RWPE1 (cell line): ENCODE measurements at places on chromosomes 7 and 10.

DNA sequence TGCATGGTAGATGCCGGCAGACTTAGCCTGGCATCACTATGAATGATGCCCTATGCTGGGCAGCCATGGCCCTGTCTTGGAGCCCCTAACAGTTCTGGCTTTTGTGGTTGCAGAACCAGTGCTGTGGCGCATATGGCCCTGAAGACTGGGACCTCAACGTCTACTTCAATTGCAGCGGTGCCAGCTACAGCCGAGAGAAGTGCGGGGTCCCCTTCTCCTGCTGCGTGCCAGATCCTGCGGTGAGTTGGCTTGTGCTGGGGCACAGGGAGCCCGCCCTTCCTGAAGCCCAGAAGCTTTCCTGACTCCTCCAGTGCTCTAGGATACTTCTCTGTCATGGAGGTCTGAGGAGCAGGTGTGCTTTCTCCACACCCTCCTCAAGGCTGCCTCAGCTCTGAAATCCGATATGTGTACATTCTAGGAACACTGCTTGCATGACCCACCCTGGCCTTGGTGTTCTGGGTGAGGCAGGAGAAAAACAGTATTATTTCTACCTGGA lies 25.6 kb upstream of the SH2D4B start:
- no peak for DNase-seq

- no peak for DNase-seq
Measured at GRCh38 chr10:6230315-6230714, 27.6 kb downstream of the PFKFB3 start.

- DNase-seq, result no peak
Measured at GRCh38 chr7:34236057-34236456, 330.7 kb downstream of the BMPER start.

DNA sequence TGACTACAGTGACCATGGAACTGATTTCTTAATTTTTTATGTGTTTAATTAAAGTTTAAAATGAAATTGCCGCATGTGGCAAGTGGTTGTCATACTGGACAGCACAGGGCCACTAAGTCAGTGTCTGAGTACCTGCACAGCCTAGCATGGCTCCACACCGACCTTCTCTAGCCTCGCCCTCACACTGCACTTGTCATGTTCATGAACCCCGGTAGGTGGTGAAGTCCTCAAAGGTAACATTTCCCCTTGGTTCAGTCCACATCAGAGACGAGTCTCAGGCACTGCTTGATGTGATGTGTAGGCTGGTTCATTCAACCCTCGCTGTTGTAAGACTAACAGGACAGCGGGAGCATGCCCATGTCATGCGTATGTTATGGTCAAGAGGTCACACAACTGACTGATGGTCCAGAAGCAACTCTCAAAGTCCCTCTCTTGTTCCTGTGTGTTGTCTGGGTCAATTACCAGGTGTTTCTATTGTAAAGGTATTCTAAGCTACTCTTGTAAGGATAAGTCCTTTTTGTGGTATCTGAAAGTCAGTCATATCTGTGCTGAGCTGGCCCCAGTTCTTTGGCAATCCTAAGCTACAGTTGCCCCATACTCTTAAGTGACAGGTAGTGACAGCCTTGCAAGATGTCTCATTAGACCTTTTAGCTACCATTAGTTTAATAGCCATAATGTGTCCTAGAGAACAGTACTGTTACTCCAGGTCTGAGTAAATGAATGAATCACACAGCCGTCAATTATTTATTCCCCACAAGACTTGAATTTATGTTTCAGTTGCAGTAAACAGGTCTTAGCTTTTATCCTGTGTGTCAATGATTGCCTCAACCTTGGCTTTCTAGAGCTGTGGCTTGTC lies 32.9 kb upstream of the ZC3HAV1L start:
- DNase-seq, result no peak

DNA sequence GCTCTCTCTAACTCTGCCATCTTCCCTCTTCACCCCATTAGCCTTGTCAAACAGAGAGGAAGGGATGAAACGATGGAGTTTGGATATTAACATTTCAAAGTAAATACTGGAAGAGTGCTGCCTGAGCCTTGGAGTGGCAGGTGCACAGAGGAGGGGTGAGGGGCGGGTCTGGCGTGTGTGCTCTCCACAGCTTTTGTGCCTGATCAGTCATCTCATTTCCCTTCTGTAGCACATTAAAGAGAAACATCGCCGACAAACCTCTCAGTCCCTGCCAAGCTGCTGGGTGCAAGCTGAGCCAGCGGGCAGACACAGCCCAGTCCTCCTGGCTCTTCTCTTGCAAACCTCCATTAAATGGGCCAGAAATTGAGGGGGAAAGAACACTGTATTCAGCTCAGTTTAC lies 76.2 kb downstream of the SLIT1 start:
- DNase-seq, result no peak

GRCh38 chr10:132373241-132373955 lies 23.6 kb upstream of the PWWP2B start:
- no peak for DNase-seq

- no peak for DNase-seq
Measured at GRCh38 chr7:34839645-34840044, 181.6 kb downstream of the NPSR1 start.

DNA sequence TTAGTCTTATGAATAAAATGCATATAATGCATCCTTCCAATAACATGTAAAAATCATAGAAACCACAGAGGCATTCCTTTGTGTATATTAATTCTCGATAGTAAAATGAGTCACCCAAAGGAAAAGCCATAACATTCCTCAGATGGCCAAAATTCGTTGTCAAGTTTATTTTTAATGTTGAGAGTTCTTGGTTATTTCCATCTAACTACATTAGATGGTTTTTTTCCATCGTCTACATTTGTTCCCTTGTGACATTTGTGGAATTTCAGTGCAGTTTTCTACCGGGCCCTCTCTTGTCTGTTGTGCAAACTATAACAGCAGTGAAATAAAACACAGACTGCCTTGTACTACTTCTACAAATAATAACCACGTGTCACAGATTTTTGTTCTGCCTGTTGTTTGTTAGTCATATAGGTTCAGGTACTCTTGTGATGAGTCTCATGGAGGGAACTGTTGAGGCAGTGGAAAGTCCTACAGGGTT lies 54.7 kb upstream of the CCAR1 start:
- DNase-seq, result peak; percentile 87

GRCh38 chr10:37289833-37290464 lies 164.6 kb downstream of the ANKRD30A start:
- DNase-seq, result peak; percentile 68

DNA sequence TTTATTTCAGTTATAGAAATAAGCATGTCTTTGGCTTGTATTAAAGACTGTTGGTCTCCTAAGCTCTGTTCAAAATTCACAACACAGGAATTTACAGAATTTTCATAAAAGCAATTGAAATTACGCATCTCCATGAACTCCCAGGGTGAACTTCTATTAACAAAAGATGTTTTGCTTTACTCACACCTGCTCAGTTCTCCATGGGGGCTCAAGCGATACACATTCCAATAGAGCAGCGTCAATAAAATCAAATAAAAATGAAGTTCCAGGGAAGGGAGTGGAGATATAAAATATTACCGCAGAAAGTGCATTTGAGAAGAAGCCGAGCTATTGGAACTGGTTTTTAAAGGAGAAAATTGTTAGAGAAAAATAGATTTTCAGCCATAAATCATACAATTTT lies 41.5 kb upstream of the ZNF438 start:
- no peak for DNase-seq

- DNase-seq, result no peak
Measured at GRCh38 chr7:5620459-5620881, 161.0 kb downstream of the RNF216 start.

- DNase-seq, result no peak
Measured at GRCh38 chr10:18341055-18341454, 200.8 kb downstream of the CACNB2 start.

DNA sequence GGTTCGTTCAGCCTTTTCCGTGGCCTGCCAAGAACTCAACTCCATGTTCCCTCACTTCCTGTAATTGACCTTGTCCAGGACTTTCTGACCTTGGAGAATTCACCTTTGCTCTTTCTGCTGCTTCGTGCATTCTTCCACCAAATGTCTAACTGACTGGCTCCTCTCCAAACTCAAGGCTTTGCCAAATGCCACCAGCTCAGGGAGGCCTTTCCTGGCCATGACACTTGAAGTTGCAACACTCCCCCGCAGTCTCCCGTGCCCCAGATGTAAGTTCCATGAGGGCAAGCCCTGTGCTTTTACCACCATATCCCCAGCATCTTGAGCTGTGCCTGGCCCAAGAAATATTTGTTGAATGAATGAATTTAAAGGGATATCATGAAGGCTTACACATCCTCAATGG lies 238.4 kb downstream of the ARHGAP21 start:
- no peak for DNase-seq

- no peak for DNase-seq
Measured at GRCh38 chr10:122639801-122640200, 59.8 kb downstream of the C10orf120 start.

- DNase-seq, result peak; percentile 88
Measured at GRCh38 chr10:121069061-121069850, 218.1 kb downstream of the WDR11 start.

- peak; percentile 21 for DNase-seq
Measured at GRCh38 chr10:32205670-32206069, 141.3 kb downstream of the EPC1 start.

GRCh38 chr10:132786476-132786883 lies 533 bp upstream of the NKX6-2 start:
- DNase-seq, result no peak

GRCh38 chr7:153454306-153454705 lies 597.9 kb upstream of the DPP6 start:
- DNase-seq, result no peak

- no peak for DNase-seq
Measured at GRCh38 chr7:141073173-141073640, 657 bp upstream of the TMEM178B start.

GRCh38 chr7:33678569-33679335 lies 226.6 kb upstream of the BMPER start:
- DNase-seq, result no peak

DNA sequence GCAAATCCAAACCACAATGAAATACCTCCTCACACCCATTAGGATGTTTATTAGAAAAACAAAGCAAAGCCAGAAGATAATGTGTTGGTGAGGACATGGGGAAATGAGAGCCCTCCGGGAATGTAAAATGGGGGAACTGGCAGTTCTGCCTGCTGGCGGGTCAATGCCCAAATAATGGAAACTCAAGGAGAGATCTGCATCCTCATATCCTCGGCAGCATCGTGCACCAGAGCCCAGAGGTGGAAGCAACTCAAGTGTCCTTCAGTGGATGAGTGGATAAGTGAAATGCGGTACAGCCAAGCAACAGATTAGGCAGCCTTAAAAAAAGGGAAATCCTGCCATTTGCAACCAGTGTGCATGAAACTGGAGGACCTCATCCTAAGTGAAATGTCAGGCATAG lies 325.2 kb downstream of the WDR37 start:
- DNase-seq, result no peak
